ENCODE measurements at places on chromosomes 1 and 21.

DNA sequence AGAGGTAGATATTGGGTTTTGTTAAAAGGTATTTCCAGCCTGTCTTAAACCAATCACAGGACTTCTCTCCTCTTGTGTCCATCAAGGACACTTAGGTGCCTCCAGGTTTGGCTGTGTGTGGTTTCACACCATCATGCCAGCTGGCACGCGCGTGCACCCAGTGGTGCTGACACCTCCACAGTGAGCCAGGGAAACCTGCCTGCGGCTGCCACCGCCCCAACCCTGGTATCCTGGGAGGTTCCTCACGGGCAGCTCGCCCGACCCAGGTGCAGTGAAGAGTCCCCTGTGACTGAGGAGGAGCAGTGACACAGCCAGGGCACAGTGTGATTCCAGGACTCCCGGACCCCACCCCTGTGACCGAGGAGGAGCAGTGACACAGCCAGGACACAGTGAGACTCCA is 13.2 kb upstream of the COL6A2 start:
- no peak for DNase-seq

DNA sequence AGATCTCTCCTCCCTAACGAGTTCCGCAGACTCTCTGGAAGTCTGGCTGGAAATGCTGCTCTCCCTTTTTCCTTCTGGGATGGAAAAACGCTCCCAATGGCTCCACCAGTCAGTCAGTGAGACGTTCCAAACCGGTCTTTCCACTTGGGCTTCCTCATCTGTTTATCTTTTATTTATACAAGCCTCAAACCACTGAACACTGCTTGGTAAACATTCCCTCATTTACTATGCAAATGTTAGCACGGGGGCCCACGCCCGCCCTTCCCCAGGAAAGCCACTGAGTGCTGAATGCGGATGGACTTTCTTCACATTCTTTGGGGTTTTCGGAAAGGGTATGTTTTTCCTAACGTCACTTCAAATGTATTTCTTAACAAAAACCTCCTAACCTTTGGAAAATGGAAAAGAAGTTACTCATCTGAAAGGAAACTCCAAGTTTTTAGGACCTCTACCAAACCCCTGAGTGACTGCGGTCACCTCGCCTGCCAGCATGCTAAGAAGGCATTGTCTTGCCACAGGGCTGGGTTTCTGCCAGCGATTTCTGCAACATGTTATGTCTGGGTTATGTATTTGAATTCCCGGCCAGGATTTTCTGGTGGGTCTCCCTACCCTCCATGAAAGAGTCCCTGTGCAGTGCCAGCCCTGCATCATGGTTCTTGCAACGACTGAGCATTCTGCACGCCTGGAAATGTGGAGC is 14.0 kb upstream of the UMODL1 start:
- no peak for DNase-seq

DNA sequence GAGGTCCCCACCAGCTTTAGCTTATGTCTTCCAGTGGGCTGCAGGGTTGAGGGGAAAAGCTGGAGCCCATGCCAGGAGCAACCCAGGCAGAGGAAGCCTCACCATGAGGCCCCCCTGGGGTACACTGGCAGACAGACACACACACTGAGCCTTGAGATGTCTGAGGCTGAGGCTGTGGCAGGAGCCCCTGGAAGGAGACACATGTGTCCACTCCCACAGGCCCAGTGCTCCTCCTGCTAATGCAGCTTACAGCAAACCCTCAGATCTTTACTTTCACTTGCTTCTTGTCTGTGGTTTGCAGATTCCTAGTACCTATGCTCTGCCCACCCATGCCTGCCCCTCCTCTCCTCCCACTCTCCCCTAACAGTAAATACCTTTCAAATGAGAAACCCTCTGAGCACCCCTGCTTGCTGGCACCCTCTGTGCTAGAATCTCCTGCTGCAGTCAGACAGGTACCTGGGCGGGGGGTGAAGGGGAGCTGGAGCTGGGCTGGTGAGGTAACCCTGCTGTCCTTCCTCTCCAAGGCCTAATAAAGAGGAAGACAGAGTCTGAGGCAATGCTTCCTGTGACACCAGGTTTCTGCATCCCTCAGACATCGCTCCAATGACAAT is 63.4 kb upstream of the NEK2 start:
- no peak for DNase-seq

DNA sequence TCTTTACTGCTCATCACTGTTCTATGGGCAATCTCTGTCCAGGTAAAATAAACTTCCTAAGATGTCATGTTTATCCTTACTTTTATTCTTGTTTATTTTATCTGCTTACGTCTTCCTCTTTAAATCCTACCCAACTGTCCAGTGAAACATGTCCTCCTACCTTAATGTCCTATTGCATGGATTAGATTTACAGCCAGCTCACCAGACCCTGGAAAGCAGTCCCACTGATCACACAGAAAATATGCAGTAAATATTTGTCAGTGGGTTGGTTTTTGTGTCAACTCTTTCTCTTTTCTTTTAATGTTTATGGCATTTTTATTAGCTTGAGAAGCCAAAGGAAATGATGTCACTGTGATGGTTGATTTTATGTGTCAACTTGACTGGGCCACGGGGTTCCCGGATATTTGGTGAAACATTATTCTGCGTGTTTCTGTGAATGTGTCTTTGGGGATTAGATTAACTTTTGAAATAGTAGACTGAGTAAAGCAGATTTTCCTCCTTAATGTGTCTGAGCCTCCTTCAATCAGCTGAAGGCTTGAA is 258.3 kb downstream of the SRGAP2C start:
- no peak for DNase-seq

DNA sequence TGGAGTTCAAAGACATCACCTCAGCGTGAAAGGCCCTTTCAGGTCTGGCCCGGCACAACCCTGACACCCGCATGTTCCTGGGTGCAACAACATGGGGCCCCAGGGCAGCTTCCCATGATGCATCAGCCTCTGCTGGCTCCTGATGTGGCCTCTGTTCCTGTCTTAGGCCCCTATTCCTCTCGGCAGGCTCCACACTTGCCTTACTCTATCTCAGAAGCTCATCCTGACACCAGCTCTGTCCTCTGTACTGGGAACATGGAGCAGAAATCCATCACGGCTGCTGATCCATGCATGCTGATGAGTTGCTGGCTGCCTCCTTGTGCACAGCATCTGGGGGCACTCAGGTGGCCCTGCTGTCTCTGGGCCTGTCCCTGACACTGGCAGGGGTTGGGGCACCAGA is 74.6 kb downstream of the ADARB1 start:
- no peak for DNase-seq
